ENCODE measurements at places on chromosomes 6 and 20.

- no peak for DNase-seq
These were observed 5.5 kb downstream of the BFSP1 start for GRCh38 chr20:17525650-17526049.

- no peak for DNase-seq
These were observed 36.0 kb downstream of the KIAA1755 start for GRCh38 chr20:38224531-38224930.

DNA sequence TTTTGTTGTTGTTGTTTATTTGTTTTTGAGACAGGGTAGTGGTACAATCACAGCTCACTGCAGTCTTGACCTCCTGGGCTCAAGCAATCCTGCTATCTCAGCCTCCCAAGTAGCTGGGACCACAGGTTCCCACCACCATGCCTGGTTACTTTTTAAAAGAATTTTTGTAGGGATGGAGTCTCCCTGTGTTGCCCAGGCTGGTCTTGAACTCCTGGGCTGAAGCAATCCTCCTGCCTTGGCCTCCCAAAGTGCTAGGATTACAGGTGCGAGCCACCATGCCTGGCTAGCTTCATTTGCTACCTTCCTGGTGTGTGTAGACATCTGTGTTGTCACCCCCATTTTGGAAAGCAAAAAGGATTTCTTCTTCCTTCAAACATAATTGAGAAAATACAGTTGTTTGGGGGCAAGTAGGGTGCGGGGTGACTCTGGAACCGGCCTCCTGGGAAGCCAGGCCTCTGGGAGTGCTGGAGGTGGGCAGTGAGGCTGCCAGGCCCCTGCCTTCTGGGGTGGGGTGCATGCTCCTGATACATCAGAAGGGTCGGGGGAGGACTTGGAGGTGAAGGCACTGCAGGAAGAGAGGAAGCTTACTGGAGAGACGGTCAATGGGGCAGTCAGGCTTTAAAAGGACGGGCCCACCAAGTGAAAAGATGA is 28.4 kb downstream of the SYNJ2 start:
- DNase-seq: no peak

DNA sequence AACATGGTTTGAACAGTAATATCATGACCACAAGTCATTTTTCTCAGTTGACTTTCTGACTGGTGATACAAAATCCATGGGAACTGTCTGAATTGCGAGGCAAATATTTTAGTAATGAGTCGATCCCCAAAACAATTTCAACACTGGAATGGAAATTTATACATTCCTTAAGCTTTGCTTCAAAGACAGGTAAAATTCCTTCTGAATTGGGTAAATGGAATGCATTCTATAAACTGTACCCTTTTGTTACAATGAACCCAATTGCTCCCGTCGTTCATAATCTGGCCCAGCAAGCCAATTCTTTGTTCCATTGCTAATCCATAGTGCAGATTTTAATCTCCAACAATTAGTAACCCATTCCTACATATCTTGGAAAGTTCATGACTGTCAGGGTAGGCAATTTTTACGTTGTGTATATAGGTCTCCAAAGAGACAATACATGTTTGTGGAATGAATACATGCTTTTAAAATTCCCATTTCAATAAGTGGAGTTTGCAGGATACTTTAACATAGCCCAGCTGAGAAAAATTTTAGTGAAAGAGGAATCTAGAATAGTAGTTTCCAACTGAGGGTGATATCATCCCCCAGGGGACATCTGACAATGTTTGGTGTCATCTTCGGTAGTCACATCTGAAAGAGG is 32.7 kb downstream of the CYP24A1 start:
- DNase-seq: no peak

DNA sequence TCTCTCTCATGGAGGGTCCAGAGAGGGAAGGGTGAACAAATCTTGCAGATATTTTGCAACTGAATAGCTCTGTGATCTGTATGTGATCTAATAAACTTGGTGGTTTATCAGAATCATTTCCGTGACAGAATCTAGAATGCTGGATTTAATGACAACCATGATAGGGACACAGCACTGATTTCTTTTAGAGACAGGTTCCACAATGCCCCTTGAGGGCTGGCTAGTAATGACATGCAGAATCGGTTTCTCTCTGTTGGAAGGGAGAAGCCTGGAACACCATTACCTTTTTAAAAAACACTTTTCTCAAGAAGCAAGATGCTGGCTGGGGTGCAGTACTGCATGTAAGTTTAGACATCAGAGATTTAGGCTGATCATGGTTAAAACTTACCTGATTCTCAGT is 313.4 kb downstream of the CDH26 start:
- no peak for DNase-seq

- DNase-seq: no peak
These were observed 30.1 kb upstream of the SLC16A10 start for GRCh38 chr6:111057074-111057752.
